NCI-H1092 (cell line): ENCODE measurements at places on chromosomes 4 and X.
A peak's percentile ranks its signal among the peaks of the same experiment; 100 is the strongest.

DNA sequence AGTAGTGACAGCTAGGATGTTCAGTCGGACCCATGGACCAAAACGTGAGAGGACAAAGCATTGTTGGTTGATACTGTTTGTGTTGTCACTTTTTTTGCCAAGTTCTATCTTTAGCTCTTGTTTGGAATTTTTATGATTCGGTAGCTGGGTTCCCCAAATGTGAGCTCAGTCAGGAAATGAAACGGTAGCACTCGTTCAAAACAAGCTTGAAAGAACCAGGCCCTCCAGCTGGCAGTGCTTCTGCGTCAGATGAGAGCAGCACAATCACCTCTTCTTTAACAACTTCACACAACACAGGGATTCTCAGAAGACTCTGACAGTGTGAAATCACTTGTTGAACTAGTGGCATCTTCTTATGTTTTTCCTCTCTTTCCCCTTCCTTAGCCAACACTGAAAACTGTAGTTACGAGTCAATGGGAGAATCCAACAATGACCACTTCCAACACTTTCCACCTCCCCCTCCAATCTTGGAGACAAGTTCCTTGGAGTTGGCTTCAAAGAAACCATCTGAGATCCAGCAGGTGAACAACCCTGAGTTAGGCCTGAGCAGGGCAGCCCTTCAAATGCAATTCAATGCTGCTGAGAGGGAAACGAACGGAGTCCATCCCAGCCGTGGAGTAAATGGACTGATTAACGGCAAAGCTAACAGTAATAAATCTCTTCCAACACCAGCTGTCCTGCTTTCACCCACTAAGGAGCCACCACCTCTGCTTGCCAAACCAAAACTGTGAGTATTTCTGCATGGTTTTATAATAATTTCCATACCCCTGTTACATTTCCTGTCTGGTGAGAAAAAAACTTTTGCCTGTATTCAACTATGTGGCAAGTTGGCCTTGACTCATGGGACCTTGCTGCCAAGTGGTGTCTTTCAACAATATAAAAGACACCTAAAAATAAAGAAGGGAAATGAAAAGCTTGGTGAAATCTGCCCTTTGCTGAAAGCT, 214.6 kb downstream of the PALLD start:
- no peak for DNase-seq

GRCh38 chr4:86294883-86295282, 65.0 kb downstream of the MAPK10 start:
- no peak for DNase-seq

- DNase-seq: no peak
Observed at GRCh38 chrX:119775517-119776238, 15.8 kb downstream of the RPL39 start.

DNA sequence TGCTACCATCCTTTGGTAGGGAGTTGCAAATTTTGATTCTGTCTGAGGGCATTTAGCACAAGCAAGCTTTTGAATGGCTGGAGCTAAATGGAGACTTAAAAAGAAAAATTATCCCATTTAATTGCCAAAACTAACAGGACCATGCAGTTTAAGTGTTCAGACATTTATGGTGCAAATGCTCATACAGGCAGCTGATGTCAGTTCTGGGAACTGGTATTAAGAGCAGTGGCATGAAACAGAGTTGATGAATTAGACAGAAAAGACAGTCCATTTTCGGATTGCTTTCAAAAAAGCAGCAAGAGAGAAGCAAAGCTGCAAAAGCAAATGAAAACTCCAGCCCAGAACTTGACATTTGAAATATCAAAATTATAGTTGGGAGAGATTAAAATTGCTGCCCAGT, 1.3 kb downstream of the SCRG1 start:
- DNase-seq: no peak

- DNase-seq: no peak
Observed at GRCh38 chrX:16654093-16654492, 4.1 kb downstream of the S100G start.

DNA sequence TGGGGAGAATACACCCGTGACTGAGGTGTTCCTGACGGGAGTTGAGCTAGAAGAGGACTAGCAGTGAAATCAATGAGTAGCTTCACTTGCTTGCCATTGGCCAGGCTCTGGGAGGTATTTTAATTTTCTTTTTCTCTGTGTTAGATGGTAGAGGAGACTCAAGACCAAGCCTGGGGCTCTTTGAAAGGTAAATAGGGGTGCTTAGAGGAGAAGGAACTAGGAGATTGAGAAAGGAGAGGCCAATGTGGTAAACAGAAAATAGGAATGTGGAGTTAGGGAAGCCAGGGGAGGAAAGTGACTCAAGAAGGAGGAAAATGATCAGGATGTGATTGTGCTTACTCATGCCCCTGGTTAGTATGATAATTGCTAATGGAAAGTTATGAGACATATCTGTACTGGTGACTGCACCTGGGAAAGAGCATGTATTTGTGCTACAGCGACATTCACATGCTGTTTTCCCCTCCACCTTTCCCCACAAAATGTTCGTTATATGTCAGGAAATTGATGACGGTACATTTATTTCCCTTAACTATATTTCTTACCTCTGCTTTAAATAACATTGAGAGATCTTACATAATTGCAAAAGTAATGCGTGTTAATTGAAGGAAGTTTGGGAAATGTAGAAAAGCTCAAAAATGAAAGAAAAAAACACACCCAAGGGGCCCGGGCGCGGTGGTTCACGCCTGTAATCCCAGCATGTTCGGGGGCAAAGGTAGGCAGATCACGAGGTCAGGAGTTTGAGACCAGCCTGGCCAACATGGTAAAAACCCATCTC, 16.9 kb upstream of the LRBA start:
- DNase-seq: no peak

DNA sequence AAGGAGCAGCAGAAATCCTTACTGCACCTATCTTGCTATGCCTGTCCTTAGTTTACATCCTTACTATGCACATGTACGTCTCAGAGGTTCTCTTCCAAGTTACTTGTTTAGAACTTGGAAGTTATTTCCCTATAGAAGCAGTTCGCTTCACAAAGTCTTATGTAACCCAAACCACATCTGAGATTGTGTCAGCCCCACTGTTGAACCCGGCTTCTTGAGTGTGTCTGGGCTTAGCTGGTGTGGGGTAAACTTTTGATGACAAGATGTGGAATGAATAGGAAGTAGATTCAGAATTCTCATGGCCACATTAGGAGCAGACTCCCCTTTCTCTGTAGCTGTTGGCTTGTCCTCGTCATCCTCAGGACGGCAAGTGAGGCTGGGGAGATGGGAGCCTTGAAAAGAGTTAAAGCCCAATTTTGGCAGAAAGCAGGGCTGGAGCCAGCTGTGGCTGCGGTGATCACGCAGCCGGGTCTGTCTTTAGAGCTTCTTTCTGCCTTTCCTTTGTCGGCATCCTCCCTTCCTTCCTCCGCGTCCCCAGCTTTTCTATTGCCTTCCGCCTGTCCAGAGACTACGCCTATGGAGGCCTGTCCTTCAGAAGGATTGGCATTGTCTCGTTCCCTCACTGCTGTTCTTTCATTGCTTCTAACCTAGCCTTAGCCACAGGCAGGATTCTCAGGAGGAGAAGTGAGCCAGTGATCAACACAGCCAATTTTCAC, 23.0 kb upstream of the LIMCH1 start:
- DNase-seq: no peak

GRCh38 chr4:57989430-57989829, 879.2 kb upstream of the IGFBP7 start:
- DNase-seq: no peak

GRCh38 chr4:8647094-8647570, 54.6 kb downstream of the CPZ start:
- DNase-seq: no peak

GRCh38 chrX:87755493-87755892, 237.9 kb downstream of the KLHL4 start:
- no peak for DNase-seq

GRCh38 chr4:82123934-82124333, 249.9 kb downstream of the HNRNPD start:
- DNase-seq: no peak

GRCh38 chrX:39626749-39627148, 471.0 kb downstream of the BCOR start:
- no peak for DNase-seq

DNA sequence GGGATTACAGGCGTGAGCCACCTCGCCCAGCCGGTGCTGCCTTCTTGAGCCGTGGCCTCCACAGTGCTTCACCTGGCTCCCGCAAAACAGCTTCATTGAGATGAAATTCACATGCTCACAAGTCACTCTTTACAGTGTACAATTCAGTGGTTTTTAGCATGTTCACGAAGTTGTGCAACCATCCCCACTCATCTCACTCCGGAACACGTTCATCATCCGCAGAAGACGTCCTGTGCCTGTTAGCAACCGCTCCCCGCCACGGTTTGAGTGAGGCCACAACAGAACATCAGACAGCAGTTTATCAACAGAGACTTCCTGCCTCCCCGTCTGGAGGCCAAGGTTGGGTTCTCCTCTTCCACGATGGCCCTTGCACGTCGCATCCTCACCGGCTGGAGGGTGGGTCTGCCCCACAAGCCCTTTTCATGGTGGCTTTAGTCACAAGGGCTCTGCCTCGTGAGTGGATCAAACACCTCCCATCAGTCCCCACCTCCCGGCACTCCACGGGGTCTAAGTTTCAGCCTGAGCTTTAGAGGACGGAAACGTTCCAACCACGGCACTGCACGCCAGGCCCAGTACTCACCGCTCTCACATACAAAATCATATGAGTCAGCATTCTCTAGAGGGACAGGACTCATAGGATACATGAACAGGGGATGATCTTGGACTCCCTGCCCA, 29.6 kb upstream of the SPON2 start:
- no peak for DNase-seq

DNA sequence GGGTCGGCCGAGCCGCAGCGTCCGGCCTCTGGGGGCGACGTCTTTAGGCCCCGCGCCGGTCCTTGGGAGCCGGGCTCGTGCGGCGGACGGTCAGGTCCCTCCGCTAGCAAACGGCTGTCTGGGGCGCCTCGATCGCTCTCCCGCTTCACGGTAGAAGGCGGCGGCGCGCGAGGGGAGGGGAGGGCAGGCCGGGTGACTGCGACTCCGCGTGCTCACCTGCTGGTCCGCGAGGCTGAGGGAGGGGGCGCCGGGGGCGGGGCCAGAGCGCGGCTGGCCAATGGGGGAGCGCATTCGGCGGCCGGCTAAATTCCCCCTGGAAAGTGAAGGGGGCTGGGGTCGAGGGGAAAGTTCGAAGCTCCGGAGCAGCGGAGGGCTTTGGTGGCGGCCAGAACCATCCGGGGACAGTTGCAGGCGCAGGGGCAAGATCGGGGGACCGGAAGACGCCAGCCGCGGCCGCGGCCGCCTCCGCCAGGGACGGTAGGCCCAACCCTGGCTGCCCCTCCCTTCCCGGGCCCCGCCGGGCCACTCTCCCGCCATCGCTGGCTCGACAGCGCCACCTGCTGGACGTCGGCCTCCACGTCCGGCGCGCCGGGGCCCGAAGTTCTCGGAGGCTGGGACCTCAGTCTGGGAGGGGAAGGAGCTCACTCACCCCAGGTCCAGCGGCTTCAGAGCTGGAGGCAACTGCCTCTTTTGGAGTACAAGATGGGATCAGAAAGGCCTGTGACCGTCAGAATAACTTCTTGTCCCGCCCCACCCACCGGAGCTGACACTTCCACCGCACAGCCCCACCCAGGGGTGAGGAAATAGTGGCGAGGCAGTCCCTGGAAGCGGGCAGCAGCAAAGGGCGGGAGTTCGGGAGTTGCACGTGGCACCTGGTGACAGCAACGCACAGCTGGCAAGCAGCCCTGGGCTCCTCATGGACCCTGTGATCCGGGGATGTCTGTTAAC, 49.9 kb downstream of the ELF4 start:
- DNase-seq: peak; percentile 49

- DNase-seq: no peak
Observed at GRCh38 chr4:69775321-69775867, 15.0 kb upstream of the SULT1B1 start.

GRCh38 chrX:19630228-19630627, 114.9 kb upstream of the MAP3K15 start:
- no peak for DNase-seq

DNA sequence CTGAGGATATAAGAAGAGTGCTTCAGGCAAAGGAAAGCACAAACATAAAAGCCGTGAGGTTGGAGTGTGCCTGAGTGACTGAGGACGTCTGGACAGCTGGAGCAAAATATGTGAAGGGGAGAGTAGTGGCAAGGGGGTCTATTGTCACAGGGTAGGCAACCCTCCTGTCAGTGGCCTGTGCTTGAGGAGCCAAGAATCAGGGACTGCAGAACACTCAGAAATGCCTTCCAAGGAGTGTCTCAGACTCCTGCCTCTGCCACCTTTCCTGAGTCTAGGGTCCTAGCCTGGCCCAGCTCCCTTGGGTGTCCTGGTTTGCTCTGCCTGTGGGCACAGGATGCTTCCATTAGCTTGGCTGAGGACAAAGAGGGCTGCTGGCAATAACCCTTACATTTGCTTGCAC, 152.5 kb upstream of the PJA1 start:
- no peak for DNase-seq

- no peak for DNase-seq
Observed at GRCh38 chr4:124504431-124504830, 208.1 kb downstream of the ANKRD50 start.

DNA sequence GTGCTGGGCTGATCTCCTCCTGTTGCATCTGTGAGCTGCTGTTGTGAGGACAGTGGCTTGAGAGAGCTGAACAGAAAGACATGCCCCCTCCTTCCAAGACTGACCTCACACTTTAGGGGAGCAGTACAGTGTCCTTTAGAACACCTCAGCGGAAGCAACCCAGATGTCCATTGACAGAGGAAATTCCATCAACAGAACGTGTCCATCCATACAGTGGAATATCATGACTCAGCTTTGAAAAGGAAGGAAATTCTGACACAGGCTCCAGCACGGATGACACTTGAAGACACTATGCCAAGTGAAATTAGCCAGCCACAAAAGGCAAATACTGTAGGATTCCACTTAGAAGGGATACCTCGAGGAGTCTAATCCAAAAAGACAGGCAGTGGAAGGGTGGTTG, 103.5 kb downstream of the GPR143 start:
- DNase-seq: no peak

- no peak for DNase-seq
Observed at GRCh38 chrX:140723121-140723715, 13.7 kb downstream of the LINC00632 start.

DNA sequence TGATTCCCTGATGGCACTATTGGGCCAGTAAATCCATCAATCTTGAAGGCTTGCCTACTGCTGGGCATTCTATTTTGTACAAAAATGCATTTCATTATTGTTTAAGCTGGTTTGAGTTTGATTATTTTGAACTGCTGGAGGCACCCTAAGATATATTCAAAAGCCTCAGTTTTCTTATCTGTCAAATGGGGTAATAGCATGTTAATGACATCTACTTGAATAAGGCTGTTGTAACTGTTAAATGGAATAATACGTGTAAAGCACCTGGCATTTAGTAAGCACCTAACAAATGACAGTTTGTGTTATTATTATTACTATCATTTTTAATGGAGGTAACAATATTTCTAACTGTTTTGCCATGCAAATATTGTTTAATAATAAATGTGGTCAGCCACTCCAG, 6.9 kb upstream of the SMIM43 start:
- no peak for DNase-seq

DNA sequence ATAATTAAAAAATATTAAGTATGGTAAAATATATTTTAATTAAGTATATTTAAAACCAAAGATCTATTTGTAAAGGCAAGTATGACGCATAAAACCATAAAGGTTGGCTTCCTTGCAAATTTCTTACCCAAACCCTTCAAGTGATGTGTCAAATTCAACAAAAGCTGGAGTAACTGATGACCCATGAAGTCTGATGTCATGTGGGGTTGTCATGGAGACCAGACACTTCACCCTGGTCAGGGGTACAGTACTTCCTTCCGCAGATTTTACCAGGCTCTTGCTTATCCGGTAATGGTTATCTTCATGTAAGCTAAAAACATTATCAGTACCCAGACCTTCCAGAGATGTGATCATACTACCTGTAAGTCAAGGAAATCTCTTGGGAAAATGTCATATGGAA, 170.1 kb downstream of the WDFY3 start:
- no peak for DNase-seq
